Activated T-cell treated with anti-CD3 and anti-CD28 coated beads, Interleukin-2, amount 50 U/mL, for 4 hours (primary cell): ENCODE measurements at places on chromosomes 3 and 15. TPM values are rescaled to one million over a fixed set of nuclear protein-coding genes. Genes with fewer than 3 reads are reported as not detected.

Gene GOLGA6L7
- not detected for total RNA-seq

Gene EFHB
- total RNA-seq: 0.63 TPM

Gene ELP6
- 39.2 TPM for total RNA-seq

Gene STRIT1
- not detected for total RNA-seq

Gene FAM81A
- 0.40 TPM for total RNA-seq
